ENCODE measurements at places on chromosomes 3 and 15.
A peak's percentile ranks its signal among the peaks of the same experiment; 100 is the strongest.

DNA sequence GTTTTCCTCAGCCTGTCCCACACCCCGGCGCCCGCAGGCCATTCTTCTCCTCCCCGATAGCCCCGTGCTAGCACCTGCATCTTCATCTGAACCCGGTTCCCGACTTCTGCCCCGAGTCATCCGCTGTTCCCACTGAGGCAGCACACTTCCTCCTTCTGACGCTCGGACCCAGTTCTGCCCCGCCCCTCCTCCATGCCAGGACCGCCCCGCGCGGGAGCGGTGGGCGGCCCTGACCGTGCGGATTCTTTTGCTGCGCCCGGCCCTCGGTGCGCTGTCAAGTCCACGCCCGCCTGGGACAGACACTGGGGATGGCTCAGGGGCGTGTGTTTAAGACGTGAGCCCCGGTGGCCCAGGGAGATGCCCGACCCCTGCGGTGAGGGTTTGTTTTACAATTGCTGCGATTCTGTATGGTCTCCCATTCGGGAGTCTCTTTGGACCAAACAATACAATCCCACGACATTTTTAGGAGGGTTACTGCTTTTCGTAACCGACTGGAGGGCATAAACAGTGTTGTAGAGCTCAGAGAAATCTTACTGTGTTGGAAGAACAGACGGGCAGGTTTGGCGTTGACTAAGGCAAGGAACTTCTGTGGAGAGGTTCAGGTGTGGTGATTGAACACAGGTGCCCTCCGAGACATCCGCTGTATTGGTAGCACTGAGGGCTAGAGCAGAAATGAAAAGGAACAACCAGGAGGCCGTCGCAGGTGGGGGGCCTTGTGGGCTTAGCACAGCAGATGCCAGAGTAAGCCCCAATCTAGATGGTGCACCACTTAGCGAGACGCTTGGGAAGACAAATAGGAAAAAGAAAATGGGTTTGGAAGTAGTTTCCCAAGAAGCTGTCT lies 716 bp downstream of the PTPN23 start:
- DNase-seq = peak; percentile 53

DNA sequence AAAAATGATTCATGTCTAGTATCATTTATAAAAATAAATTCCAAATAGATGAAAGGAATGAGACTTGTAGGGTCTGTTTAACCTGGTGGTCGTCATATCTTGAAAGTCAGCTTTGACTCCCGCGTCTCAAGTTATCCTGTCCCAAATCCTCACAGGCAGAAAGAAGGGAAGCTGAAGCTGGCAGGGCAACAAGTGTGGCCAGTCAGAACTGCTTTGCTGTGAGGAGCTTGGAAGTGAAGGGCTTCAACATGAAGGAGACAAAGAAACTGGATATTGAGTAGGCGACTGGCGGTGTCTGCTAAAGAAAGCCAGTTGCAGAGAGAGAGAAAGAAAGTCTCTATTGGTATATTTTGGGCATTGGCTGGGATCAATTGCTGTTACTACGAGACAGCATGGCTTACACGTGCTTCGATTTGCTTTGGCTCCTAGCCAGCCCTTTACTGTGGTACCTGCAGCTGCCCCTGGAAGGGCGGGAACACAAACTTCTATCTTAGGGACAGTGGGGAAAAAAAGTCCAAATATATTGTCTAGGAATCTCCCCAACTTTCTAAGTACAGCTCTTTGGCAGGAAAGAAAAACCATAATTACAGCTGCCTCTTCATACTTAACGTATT lies 107.2 kb downstream of the CHST2 start:
- DNase-seq = no peak

GRCh38 chr3:140093742-140094141 lies 158.8 kb downstream of the CLSTN2 start:
- DNase-seq = no peak

DNA sequence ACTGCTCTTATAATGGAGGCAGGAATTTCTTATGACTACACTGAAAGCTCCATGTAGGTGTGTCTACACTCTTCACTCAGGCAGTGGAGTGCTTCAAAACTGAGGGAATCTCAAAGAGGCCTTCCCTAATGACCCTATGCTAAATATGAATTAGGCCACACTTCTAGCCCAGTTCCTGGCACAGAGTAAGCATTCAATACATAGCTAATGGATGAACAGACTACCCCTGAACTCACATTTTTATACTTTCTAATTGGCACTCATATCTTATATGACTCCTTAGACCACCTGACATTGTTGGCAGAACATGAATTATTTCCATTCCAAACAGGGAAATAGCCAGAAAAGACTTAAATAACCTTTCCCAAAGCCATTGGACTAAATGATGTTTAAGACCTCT lies 3.4 kb downstream of the RARRES1 start:
- no peak for DNase-seq

DNA sequence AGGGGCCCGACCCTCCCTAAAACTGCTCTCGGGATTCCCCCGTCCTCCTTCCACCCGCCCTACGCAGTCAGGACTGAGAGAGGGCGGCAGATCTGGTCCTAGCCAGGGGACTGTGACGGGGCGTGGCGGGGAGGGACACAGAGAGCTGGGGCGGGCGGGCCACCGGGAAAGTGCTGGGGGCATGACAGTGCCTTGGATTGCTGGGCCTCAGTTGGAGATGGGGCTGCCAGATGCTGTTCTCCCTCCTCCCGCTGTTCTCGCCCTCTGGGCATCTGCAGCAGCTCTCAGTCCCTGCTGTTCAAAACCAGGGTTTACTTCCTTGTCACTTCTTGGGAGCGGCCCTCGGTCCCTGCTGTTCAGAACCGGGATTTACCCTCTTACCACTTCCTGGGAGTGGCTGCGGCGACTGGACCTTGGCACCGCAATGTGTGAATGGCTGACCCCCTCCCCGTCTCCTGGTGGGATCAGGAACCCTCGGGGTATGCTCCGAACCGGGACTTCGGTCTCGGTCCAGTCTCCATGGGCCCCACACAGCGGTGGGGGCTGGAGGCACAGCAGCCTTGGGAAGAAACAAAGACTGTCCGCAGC lies 1.8 kb upstream of the RPP25 start:
- no peak for DNase-seq

GRCh38 chr3:192901435-192901834 lies 16.2 kb downstream of the MB21D2 start:
- DNase-seq = no peak

- no peak for DNase-seq
Observed at GRCh38 chr3:171881251-171881650, 38.1 kb downstream of the TMEM212 start.

- no peak for DNase-seq
Observed at GRCh38 chr3:50254577-50255250, 14.2 kb upstream of the SEMA3B start.

DNA sequence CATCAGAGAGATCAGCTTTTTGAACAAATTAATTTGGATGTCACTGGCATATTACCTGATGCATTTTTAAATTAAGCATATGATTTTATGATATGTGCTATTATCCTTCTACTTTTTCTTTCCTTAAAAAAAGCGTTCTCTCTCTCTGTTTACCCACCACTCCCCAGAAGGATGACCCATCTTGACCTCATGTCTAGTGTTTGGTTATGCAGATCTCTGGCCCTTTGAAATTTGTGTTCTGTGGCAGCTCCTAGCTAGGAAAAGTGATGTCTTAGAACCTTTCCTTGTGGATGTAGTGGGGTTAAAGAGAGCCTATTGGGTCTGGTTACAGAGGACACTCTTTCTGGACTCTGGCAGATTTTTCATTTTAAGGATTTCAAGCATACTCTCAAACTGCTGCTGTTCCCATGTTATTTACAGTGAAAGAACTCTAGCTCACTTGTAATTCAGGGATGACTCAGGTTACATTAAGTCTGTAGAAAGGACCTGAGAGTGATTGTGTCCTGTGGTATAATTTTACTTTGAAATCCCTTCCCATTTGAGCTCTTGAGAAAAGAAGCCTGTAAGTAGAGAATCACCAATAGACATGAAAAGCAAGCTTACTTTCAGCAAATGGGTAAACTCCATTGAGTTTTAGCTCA lies 23.8 kb downstream of the ARHGEF26 start:
- DNase-seq = no peak

GRCh38 chr3:138817695-138818094 lies 17.0 kb downstream of the PIK3CB start:
- DNase-seq = no peak
